ENCODE measurements at places on chromosomes 3 and 15. TPM values are rescaled to one million over a fixed set of nuclear protein-coding genes. Genes with fewer than 3 reads are reported as not detected.
A peak's percentile ranks its signal among the peaks of the same experiment; 100 is the strongest.

Gene LRTM1
- total RNA-seq = not detected

Gene CYP1A1
- total RNA-seq = 11.4 TPM

Gene SMCO1
- not detected for total RNA-seq

Gene WDR72
- 0.15 TPM for total RNA-seq

DNA sequence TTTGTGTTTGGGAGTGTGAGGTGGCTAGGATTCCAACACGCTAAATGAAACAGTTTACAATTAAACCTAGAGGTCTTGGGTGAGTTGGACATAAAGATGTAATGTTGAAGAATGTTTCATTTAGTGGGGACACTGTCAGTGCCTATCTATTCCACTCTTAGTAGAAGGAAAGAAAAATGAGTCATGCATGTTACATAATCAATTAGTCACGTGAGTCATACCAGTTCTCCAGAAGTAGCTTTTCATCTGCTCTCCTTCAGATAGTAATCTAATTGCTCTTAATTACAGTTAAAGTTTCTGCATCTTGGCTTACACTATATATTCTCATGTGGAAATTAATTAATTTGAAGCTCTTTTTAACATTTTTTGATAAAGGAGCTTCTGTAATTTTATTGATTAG is 115.7 kb upstream of the P2RY1 start:
- ATAC-seq = no peak

GRCh38 chr15:88975891-88976290 is 62.7 kb upstream of the MFGE8 start:
- ATAC-seq = no peak

DNA sequence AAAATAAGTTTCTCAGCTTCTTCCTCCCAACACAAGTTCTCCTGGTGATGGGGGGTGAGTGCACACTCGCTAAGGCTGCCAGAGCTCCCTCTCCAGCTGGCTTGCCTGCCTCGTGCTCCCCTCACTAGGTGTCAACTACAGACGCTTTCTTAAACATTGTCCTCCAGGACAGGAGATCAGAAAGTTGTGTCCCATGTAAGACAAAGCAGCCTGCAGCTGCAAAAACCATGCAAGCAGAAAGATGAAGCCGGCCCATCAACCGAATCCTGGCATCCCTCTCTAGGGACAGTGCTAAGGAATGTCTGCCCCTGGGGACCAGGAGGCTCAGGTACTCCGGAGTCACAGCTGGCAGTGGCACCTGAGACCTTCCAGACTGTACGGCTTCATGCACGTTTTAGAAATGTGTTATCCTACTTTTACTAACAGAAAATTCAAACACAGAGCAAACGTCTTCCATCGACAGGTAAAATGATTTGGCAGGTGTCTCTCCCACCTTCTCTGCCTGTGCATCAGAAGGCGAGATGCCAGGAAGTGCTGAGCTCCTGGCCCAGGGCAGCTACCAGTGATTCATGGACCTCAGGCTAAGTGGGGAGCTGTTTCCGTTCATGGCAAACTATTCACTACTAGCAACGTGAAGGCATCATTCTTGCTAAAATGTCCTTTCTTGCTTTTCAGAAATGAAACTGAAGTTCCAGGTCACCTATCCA is 246.1 kb downstream of the ADAMTS17 start:
- ATAC-seq = no peak

DNA sequence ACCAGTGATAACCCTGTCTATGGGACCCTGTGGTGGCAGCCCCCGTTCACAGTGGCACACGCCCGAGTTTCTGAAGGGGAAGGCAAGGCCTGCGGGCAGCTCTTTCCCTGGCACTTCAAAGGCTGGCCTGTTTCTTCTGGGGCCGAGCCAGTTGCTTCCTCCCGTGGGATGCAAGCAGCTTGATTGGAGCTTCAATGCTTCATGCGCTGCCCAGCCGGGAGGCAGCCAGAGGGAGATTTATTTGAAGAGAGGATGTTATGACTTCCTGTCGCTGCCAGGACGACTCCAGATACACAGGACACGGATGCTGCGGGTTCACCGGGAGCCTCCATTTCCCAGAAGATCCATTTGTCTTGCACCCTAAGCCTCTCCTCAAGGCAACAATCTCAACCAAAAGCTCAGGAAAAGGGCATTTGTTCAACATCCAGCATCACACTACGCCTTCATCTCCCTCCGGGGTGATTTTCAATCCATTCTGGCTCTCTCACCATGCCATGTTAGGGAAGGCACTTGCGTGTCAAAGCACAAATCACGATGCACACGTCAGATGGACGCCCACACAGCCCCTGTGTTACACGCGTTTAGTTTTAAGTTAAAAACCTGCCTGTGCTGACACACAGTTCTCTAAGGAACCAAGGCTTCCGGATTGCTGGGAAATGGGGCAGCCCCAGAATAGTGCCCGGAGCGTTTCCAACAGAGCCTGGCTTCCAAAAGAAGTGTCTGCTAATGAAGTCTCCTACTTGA is 330.2 kb downstream of the OCA2 start:
- no peak for ATAC-seq

GRCh38 chr3:43910750-43911149 is 220.0 kb downstream of the ABHD5 start:
- ATAC-seq = no peak

DNA sequence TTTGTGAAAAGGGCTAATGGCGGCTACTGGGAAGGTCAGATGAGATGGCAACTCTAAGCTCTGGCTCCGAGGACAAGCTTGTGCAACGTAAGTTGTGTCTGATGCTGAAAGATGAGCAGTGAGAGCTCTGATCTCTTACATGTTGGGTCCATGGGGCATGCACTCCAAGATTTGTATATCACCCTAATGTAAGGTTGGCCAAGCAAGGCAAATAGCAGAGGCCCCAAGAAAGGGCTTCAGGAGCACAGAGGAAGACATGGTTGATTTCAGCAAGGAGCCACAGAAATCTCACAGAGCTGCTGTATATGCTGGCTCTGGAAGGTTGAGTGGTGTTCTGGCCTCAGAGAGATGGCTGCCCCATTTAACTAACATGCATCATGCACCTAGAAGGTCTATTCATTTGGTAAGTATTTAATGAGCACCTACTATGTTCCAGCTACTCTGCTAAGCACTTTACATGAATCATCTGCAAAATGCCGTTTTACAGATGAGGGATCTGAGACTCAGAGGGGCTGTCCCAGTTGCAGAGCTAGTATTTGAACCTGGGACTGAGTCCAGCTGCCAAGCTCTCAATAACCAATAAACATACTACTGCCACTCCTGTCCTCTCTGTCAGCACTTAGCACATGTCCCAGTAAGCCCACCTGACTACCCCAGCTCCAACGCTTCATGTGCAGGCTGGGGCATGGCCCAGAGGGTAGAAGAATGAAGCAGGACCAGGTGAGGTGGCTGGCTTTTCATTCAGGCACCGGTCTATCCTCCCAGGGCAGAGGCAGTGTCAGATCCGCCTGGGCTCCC is 27.8 kb upstream of the ATP2B2 start:
- peak; percentile 29 for ATAC-seq

DNA sequence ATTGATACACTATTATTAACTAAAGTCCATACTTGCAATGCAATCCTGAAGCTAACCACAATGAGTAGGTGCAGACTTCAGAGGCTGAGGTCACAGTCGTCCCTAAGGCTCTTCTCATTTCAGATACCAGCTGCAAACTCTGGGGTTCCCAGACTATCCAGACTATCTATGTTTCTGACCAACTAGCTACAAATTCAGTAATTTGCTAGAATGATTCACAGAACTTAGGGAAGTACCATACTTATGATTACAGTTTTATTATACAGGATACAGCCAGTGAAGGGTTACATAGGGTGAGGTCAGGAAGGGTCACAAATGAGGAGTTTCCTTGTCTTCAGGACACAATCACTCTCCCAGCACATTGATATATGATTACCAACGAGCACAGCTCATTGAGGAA is 36.5 kb downstream of the PPM1L start:
- ATAC-seq = no peak

- ATAC-seq = no peak
Observed at GRCh38 chr15:76753771-76754170, 151.4 kb downstream of the SCAPER start.

GRCh38 chr15:73685981-73686380 is 1.8 kb downstream of the CD276 start:
- ATAC-seq = no peak

DNA sequence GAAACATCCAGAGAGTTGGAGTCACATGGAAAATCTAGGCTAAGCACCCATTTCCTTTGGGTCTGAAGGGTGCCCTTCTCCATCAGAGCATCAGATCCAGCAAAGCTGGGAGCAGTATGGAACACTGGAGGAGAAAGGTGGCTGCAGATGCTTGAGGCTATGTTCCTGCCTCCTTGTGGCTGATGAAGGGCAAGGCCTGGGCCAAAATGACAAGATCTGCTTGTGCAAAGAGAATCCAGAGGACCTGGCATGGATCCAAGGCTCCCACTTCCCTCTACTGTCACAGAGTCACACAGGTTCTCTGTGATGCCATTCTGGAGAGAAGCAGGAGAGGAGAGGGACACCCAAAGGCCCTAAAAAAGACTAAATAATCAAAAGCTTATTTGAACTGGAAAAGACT is 9.2 kb upstream of the ATP8B4 start:
- no peak for ATAC-seq

Data from activated T-helper 17 cell treated with anti-CD3 and anti-CD28 coated beads, Interleukin-2, amount 50 U/mL, for 72 hours (primary cell).